ENCODE measurements at places on chromosomes 16 and 17.

GRCh38 chr16:68069511-68070248 is 15.5 kb upstream of the NFATC3 start:
- DNase-seq: peak; percentile 65

GRCh38 chr16:3135126-3135715 is 392 bp downstream of the ZNF213 start:
- DNase-seq: peak; percentile 28

DNA sequence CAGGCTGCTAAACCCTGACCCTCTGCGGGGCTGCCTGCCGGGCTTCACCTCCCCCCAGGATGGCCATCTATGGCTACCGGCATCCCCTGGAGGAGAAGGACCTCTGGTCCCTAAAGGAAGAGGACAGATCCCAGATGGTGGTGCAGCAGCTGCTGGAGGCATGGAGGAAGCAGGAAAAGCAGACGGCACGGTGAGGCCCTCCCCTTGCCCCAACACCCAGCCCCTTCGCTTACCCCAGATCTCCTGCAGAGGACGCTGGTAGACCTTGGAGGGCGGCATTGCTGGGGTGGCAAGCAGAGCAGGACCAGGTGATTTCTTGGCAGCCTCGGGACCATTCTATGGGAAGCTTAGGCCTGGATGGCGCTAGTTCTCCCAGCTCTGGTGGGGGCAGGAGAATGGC is 24.5 kb downstream of the ABCC3 start:
- DNase-seq: no peak

- DNase-seq: no peak
Observed at GRCh38 chr17:80311216-80311827, 50.7 kb downstream of the RNF213 start.

DNA sequence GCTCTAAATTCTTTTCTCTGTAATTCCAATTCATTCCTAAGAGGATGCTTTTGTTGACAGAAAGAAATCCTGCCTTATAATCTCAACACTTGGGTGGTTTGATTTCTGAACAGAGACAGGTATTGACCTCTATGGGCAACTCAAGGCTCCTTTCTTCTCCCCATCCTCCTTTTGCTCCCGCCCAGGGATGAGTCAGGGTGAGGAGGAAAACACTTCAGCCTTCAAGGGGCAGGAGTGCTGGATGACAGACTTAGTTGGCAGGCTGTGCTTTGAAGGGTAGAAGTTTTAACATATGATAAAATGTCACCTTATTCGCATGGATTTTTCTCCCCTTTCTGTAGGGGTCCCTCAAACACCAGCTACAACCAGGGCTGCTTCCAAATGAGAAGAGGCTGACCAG is 16.7 kb upstream of the TOM1L1 start:
- no peak for DNase-seq

DNA sequence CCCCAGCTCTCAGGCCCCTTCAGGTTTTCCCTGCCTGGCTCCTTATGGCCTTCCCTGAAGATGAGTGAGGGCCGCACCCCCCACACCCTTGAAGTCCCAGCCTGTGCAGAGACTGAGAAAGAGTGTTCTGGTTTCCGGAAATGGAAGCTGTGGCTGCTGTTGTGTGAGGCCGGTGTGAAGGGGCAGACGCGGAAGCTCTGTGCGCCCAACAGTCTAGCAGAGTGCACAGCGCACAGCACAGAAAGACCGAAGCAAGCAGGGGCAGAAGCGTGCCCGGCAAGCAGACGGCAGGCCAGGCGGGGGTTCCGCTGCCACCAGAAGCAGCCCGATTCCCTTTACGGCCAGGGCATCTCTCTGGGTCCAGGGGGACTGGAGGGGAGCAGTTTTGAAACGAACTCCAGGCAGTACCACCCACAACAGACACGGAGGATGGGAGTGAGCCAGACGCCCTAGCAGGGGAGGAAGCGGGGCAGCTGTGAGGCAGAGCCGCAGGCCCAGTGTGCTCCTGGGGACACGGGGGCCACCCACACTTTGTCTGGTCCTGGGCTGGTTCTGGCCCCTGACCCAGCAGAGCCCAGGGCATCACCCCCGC is 16.7 kb downstream of the TPSG1 start:
- DNase-seq: no peak

GRCh38 chr16:85627089-85627488 is 14.0 kb downstream of the GSE1 start:
- DNase-seq: no peak

DNA sequence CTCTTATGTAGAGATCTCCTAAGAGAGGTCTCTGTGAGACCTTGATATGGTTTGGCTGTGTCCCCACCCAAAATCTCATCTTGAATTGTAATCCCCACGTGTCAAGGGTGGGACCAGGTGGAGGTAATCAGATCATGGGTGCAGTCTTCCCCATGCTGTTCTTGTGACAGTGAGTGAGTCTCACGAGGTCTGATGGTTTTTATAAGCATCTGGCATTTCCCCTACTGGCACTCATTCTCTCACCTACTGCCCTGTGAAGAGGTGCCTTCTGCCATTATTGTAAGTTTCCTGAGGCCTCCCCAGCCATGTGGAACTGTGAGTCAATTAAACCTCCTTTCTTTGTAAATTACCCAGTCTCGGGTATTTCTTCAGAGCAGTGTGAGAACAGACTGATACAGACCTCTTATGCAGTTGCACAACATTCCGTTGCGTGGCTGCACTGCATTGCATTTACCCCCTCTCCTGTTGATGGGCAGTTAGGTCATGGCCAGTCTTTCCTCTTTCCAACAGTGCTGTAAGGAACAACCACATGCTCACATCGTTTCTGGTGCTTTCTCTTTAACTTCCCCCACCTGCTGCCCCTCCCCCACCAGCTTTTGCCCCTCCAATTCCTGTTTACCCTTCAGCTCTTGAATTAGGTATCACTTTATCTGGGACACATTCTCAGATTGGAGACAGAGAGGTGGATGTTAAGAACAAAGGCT is 43.6 kb upstream of the MED9 start:
- DNase-seq: no peak

DNA sequence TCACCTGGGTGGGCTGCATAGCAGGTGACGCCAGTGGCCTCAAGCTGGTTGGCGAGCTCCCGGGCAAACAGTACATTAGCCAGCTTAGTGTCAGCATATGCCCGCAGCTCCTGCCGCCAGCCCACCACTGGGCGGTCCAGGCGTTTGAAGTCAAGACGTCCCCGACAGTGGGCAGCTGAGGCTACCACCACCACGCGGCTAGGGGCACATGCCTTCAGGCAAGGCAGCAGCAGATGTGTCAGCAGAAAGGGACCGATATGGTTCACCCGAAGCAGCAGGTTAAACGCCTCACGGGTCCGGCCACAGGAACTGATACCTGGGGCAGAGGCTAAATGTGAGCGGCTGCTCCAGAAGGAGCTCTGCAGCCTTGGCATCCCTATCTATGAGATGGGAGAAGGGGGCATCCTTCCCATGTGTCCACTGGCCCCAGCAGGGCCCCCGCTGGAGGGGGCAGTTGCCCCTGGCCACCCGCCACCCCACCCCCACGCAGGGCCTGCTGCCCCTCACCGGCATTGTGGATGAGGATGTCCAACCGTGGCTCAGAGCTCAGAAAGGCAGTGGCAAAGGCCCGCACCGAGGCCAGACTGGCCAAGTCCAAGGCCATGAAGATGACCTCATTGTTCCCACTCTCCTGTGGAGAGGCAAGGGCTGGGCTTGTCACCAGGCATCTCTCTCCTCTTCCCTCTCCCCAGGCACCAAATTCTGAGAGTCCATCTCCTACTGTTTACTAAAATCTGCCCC is 1.7 kb downstream of the DHRS13 start:
- DNase-seq: no peak

GRCh38 chr16:66292241-66292935 is 74.1 kb upstream of the CDH5 start:
- no peak for DNase-seq

DNA sequence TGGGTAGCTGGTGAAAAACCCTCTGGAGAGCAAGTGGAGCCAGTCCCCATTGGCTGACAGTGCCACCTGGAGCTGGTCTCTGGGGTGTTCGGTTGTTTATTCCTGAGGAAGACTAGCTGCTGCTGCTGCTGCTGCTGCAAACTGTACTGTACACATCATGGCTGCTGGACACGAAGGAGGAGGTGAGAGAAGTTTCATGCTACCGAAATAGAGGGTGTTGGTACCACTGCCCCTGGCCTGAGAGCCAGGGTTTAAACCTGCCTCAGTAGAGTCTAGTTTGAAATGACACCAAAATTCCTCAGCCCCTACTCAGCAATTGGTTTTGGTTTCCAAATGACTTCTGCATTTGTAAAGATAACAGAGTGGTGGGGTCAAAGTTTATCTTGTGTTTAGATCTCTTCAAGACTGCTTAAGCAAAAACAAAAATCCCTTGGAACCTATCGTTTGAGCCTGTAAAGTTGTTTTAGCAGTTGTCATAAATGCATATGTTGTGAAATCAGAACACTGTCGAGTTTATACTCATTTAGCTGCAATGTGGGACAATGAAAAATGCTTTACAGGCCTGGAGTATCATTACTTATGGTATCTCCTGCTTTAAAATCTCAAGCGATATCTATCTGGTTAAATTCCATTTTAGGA is 40.8 kb downstream of the CYB5B start:
- no peak for DNase-seq

- DNase-seq: no peak
Observed at GRCh38 chr17:10492004-10492403, 22.6 kb upstream of the MYH4 start.

DNA sequence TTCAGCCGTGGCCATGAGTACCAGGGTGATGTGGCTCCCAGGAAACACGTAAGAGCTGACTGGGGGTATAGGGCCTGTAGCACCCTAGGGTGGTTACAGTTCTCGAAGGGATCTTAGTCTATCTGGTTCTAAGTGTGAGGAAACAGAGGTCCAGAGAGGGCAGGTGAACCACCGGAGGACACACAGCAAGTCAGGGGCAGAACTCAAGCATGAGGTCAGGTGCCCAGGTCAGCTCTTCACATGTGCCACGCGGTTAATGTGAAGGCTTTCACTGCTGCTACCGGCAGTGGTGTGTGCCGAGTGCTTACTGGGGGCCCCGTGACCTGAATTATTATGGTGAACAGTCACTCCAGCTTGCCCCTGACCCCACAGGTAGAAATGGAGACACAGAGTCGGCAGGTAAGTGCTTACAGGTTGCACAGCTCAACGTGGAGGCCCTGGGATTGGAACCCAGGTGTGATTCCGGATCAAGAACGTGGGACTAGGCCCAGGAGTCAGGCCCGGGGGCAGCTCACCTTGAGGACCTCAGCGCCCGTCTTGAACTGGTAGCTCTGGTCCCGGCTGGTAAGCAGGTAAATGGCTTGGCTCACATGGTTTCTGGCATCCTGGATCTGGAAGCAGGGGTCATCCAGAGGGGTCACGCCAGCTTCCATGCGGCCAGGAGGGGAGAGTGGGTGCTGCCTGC is 3.1 kb downstream of the ROGDI start:
- DNase-seq: no peak

DNA sequence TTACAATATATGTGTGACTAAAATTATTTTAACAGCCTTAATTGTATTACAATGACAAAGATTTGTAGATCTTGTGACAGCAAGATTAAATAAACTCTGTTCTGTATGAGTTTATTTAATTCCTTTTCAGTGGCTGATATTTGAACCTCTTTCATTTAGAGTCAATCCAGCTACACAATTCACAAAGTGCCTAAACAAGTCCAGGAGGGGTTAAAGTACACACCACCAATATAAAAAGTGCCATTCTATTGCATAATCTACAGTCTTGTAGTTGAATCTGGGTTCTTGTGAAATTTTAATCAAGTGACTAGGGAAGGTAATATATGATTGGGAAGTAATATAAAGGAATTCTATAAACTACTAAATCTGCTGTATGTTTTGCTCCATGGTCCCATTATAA is 3.9 kb upstream of the NFAT5 start:
- DNase-seq: no peak

- no peak for DNase-seq
Observed at GRCh38 chr17:17456251-17456650, 20.5 kb upstream of the MED9 start.

DNA sequence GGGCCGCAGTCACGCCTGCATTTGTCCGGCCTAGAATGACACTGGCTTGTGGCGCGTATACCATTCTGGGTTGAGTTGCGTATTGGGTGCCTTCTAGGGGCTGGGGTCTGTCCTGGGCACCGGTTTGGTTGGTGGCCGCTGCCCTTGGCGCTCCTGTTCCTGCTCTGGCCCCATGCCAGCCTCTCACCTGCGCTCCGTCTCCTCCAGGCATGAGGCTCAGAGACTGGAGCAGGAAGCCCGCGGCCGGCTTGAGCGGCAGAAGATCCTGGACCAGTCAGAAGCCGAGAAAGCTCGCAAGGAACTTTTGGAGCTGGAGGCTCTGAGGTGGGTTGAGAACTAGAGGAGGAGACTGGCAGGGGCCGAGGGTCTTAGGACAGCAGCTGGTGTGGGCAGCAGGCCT is 17.4 kb downstream of the CDIPT start:
- no peak for DNase-seq

- DNase-seq: no peak
Observed at GRCh38 chr16:15539197-15539596, 103.8 kb downstream of the MARF1 start.

DNA sequence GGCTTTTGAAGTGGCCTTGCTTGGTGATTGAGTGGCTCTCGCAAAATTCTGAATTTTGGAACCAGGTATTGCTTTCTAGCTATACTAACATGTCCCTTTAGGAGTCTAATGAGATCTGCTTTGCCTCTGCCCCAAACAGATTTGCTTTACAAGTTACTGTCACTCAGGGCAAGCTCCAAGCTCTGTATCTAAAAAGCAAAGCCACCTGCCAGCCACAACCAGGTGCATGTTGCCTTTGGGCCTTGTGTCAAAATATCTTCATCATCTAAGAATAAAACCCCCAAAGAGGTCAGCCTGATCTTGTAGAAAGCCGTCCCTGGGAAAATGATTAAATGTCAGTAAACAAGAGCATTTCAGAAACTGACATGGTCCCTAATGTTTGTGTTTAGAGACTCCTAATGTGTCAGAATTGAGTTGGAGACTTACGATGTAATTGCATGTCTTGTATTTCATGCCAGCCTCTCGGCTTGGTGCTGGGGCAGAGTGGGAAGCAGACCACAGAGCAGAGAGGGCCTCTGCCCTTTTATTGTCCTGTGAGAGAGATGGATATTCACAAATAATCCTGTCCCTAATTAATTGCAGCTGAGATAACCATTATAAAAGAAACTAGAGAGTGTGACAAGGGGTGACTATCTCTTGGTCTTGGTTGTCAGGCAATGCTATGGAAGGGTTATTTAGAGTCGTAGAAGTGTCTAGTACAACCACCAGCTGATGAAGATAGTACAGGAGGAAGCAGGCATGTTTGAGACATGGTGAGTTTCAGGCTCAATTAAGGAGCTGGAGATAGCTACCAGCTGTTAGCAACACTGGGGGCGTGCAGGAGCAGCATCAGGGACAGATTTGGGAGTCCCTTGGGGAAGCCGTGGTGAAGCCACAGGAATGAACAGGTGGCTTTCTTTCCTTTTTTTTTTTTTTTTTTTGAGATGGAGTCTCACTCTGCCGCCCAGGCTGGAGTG is 90.7 kb downstream of the PITPNC1 start:
- no peak for DNase-seq

- DNase-seq: peak; percentile 62
Observed at GRCh38 chr17:29591737-29592608, 959 bp upstream of the ANKRD13B start.

All from central memory CD4-positive, alpha-beta T cell (primary cell).